ENCODE measurements at places on chromosomes 11 and 22.

- DNase-seq, result no peak
These were observed 29.7 kb downstream of the SLN start for GRCh38 chr11:107682171-107682570.

DNA sequence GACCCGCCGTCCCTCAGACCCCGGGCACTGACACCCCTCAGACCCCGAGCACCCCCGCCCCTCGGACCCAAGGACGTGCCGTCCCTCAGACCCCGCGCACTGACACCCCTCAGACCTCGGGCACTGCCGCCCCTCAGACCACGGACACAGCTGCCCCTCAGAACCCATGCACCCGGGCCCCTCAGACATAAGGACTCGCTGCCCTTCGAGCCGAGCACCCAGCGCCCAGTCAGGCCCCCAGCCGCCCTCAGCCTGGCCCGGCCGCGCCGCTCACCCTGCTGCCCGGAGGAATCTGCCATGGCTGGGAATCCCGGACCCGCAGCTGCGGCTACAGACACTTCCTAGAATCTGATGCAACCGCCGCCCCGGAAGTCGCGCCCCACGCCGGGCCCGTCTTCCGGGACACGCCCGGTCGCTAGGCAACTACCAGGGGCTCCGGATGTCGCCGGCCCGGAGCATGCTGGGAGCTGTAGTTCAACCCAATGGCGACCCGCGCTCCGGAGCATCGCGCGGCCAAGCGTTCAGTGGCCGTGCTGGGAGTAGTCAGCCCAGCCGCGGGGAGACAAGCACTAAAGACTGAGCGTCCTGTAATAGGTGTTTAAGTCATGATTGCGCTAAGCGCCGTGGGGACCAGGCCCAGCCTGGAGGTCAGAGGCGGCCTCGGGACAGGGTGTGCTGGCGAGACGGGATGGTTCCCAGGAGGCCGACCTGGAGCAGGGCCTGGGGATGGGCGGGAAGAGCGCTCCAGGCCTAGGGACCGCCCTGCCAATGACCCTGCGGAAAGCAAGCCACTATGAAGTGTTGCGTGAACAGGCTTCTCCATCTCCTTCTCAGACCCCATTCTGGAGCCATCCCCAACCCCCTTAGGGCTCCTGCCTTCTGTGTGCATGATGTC is at the start of gene CARS1:
CARS1 (minus strand) TSS at position 355 of the 895 bp plus-strand sequence; CDS start at position 299, 56 bp downstream.
- DNase-seq, result peak; percentile 95

GRCh38 chr22:33386270-33386669 is 328.1 kb upstream of the SYN3 start:
- no peak for DNase-seq

DNA sequence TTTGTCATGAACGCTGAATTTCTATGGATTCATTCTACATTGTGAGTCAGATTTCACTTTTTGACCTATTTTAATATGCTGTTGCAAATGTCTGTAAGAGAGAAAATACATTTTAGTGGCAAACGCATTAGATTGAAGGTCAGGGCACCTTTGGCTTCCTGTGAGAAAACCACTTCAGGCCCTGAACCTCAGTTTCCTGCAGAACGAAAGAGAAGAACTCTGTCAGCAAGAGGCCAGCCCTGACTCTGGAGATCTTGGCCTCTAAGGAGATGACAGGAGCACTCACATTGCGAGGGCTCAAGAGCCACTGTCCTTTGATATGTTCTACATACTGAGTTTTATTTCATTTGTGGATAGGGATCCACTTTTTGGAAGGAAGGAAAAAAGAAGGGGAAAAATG is 83.6 kb downstream of the KCNJ1 start:
- DNase-seq, result no peak

- DNase-seq, result no peak
These were observed 1.8 kb downstream of the SYTL2 start for GRCh38 chr11:85809191-85809590.

GRCh38 chr11:40882301-40882700 is 577.2 kb downstream of the LRRC4C start:
- no peak for DNase-seq

DNA sequence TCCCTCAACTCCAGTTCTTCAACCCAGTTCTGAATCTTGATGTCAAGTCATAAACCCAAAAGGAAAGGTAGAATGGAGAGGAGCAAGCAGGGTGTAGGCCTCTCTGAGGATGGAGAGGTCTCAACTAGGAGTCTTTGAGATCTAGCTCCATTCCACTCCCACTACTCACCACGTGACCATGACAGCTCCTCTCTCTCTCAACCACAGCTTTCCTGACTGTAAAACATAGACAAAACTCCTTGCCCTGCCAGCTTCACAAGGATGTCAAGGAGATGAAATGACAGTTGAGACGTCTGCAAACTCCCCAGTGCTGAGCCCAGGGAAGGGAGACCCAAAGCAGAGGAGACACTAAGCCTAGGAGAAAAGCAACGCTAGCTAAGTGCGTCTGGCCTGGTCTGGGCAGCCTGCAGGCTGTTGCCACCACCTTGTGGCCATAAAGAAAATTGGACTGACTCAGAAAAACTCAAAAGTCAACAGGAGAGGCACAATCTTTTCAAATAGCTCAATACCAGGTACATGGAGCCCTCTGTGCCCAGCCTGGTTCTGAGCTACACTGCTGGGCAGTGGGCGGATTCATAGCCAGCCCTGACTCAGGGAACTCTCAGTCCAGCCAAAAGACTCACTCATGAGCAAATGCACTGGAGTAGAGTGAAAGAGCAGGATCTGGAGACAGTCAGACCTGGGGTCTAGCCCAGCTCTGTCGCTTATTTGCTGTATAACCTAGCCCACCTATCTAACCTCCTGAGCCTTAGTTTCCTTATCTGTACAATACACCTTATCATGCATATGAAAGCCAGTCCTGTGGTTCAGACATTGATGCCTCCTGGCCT is 3.4 kb downstream of the CLPB start:
- peak; percentile 80 for DNase-seq

GRCh38 chr11:78499971-78500370 is 74.7 kb downstream of the NARS2 start:
- peak; percentile 17 for DNase-seq

GRCh38 chr11:121445071-121445768 is 6.9 kb upstream of the SORL1 start:
- DNase-seq, result no peak

DNA sequence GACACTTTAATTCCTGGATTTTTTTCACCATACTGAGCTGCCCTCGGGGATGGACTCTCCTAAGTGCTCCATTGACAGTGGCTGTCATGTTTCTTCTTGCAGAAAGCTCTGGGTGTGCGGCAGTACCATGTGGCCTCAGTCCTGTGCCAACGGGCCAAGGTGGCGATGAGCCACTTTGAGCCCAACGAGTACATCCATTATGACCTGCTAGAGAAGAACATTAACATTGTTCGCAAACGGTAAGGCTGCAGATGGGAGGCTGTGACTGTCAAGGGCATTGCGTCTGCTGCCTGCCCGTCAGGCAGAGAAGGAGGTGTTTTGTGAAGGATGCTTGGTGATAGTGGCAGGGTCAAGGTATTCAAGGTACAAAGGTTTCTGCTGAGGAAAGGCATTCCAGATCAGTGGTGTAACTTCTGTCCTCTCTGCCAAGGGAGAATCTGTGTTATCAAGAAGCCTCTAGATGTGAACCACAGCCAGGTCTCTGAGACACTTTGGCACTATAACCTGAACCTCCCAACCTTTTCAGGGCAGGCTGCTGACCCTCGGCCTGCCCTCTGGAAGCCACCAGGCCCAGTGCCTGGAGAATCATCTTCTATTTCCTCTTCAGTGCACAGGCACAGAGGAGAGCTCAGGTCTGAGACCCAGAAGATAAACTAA is 30.8 kb downstream of the ACO2 start:
- DNase-seq, result no peak

- DNase-seq, result no peak
These were observed 37.4 kb downstream of the MTMR2 start for GRCh38 chr11:95886462-95886861.

- peak; percentile 83 for DNase-seq
These were observed at the start of gene ARHGAP20 for GRCh38 chr11:110711776-110712658. Gene ARHGAP20 (minus strand): TSS chr11:110712437. CDS start chr11:110712231, 206 bp downstream.
